ENCODE measurements at places on chromosomes 5 and 9.

DNA sequence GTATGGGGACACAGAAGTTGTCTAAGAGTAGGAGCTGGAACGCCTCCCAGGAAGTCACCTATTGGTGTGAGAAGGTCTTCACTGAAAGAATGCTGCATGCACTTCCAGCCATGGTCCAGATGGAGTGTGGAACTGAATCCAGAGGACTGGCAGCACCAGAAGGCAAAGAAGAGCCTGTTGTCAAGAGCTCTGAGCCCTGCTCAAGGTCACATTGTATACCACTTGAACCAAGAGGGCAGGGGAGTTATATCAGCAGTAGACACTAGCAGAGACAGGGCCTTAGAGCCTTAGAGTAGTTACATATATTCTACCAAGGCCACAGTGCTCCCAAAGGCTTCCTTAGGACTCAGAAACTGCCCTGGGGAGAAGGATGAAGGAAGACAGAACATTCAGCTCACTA is 130.8 kb upstream of the POC5 start:
- DNase-seq = no peak

DNA sequence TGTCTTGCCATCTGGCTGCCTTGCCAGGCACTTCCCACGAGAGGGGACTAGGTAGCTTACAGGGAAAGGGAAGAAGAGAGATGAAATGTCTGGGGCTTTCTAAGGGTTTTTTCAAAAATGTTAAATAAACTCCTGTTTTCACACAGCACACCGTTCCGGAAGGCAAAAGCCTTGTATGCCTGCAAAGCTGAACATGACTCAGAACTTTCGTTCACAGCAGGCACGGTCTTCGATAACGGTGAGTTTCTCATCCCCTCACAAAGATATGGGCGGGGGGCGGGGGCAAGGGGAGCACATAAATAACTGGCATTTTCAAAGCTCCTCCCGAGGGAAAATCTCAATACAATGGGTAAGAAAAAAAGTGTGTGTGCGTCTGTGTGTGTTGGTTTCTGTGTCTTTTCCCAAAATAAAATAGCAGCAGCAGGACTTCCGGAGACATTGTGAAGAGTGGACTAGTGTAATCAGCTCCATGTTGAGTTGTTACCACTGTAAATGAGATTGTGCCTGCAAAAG is 189.6 kb downstream of the NR3C1 start:
- DNase-seq = peak; percentile 37

DNA sequence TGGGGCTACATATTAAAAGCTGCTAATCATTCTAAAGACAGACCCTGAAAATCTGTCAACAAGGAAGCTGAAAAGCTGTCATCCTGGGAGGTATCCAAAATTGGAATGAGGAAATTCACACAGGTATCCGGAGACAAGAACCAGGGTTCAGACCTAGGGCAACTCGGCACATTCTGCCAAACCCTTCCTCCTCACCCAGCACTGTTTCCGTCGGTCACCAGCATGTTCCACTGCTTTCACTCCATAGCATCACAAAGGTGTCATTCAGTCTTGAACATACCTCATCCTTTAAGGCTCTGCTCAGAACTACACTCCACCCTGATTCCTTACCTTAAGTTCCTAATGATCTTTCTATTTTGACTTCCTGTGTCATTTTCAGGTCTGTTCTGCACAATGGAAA is 153.1 kb upstream of the RASA1 start:
- DNase-seq = no peak

DNA sequence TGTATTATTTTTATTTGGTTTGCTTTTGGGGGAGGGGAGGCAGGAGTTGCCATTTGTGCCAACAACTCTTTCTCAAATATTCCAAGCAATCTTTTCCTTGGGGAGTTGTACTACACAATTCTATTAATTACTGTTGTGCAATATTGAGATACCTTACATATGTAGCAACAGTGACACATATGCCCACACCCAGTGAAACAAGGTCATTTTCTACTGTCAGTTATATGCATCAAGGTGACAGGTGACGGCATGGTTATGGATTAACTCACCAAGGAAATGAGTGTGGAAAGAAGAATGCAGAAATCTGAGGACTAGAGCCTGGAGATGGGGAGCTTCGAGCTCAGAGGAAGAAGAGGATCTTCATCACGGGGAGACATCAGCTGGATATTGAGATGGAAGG is 17.9 kb upstream of the MSMP start:
- DNase-seq = peak; percentile 85

DNA sequence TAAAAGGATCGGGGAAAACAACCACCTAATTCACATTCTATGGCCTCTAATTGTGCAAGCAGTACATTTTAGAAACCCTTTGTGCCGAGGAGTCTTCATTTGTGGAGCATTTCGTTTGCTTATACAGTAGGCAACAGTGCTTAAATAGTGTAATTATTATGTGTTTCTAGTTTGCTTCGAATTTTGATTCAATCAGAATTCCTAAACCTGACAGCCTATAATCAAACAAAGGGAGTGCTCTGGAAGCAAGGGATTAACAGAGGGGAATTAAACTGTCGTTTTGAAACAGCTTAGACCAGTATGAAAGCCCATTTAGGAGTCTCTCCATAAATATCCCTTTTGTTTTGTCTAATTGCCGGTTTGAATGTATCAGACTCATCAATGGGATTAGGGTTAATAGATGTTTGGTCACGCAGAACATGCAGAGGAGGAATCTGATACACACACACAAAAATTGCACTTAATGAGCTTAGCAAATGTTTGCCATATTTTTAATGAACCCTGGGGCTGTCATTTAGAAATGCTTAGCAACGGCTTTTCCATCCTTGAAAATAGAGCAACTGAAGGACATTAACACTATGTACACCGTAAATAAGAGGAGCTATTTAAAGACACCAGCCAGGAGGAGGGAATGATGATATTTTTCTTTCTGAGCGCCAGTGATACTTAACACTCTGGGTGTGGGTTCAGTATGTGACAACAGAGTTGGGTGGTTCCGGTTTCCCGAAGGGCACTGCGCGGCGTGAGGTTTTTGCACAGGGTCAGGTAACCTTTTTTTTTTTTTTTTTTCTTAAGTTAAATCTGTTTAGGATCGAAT is 404.7 kb downstream of the TLE4 start:
- peak; percentile 97 for DNase-seq

- no peak for DNase-seq
Observed at GRCh38 chr5:139705655-139706587, 57.8 kb downstream of the CXXC5 start.

- no peak for DNase-seq
Observed at GRCh38 chr9:37184905-37185867, 64.8 kb downstream of the ZCCHC7 start.

GRCh38 chr5:132429463-132430440 is 60.2 kb downstream of the SLC22A5 start:
- no peak for DNase-seq

DNA sequence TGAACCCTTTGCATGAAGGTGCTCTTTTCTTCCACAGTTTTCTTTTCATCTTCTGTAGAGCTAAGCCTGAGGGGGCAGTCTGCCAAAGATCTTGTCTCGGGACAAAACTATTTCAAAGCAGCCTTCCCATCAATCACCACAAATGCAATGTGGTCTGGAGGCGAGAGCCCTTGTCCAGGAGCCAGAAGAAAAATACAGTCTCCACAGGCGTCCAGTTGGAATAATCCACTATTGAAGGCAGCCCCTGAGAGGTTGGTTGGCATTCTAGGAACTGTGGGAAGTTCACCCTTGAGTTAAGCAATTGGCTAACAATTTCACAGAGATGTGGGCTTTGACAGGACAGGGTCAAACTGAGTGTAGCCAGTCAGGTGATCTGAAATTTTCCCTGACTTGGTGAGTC is 72.0 kb downstream of the SEMA6A start:
- no peak for DNase-seq

DNA sequence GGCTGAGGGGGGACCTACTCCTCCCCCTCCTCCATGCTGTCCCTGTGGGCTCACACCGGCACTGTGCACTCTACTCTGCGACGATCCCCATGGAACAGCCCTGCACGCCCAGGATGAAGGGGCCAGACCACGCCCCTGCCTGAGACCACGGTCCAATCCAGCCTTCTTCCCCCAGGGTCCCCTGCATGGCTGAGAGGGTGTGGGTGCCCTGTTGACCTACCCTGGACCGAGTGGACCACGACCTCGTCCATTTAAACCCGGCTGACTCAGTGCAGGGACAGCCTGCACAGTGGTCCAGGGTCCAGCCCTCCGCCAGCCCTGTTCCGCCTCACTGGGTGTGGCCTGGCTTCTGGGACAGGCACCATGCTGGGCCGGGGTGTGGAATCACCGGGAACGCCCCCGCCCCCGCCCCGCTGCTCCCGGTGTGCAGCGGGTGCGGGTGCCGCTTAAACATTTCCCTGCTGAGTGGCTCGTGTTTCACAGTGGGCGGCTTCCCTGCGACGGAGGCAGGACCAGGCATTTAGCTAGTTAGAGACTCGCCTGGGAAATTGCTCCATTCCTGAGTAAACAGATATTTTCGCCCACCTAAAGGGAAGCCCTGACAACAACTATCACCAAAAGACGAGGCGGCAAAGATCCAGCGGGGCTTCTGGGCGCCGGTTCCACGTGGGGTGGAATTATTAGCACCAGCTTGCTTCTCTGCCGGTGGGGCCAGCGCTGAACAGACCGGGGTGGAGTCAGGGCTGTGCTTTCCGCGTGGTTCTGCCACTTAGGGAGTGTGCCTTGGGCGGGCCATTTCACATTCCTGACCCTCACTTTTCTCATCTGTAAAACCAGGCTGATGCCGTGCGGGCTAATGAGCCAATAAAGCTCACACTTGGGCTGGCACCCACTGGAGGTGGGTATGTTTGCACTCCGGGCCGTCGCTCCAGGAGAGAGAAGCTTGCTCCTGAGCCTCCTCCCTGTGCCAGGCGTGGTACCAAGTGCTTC is 22.6 kb downstream of the DBH start:
- peak; percentile 94 for DNase-seq

- peak; percentile 82 for DNase-seq
Observed at GRCh38 chr5:156716591-156717380, 133.3 kb upstream of the PPP1R2B start.

- DNase-seq = no peak
Observed at GRCh38 chr5:149425729-149426128, 46.6 kb upstream of the IL17B start.

GRCh38 chr5:14321936-14322335 is 178.8 kb downstream of the TRIO start:
- DNase-seq = no peak

- DNase-seq = peak; percentile 42
Observed at GRCh38 chr5:66903709-66904108, 292.9 kb downstream of the CD180 start.

DNA sequence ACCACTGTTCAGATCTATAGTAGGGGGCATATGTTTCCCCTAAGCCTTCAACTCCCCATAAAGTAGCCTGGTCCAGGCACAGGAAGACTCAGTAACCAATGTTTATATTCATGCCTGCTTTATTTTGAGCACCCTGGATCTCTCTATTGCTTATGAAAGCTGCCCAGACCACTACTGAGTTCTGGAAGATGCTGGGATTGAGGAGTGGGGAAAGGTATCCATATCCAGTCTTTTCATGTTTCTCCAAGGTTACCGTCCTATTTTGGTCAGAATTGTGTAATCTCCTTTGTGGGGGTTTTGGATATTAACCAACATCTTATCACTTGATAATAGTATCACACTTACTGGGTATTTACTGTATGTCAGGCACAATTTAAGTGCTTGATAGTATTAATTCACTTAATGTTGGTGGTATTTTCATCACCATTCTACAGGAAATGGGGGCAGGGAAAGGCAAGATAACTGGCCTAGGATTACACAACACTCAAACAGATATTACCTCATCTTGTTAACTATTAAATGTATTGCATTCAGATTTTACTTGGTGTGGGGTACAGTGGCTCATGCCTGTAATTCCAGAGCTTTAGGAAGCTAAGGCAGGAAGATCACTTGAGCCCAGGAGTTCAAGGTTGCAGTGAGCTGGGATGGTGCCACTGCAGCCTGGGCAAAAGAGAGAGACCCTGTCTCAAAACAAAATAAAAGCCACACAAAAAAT is 36.3 kb downstream of the RUSC2 start:
- DNase-seq = no peak

DNA sequence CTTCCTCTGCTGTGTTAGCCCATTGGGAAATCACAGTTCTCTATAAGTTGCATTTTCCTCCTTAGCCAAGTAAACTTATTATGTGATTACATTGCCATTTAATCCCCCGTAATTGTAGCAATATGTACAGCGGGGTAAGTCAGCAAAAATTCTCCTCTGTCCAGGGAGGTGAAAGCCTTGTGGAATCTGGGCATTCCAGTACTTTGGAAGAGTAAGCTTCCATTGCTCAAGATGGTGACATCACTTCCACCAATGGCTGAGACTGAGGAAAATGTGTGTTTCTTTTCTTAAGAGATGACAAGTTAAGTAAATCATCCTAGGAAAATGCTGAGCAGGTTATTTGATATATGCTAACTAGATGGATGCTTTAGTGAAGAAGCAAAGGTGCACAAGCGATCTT is 436.7 kb downstream of the CETN3 start:
- DNase-seq = no peak

DNA sequence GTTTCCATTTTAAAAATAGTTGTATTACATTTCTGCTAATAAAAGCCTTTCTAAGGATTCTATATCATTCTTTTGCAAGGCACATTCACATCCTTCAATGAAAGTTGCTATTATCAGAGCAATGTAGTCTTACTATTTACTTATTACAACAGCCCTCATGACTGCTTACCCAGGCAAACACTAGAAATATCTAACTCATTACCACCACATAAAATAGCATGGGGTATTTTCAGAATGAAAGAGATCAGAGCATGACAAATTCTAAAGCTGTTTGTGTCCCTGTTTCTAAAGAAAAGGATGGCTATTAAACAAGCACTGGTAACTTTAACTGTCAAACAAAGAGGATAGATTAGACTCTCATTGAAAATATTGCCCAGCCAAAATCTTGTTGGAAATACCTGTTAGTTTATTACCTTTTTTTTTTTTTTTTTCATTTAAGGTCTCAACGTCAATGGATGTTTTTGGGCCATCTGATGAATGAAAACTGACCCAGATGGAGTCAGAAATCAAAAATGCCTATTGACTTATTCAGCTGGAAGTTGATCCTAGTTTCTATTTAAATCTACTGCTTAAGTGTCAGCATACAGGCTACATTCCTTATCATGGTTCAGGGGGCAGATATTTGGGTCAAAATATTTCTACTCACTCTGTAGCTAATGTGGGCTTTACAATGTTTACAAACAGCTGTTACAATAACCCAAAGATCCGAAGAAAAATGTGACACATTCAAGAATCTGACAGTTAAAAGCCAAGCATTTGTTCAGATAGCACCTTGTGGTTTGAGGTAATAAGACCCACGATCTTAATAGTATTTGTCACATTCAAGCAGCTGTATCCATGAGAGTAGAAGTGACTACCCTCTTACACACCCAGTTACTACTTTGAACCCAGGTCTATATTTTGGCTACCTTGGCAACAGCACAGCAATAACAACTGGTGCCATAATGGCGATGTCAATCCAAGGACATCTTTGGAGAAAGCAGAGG is 554.8 kb upstream of the MEF2C start:
- DNase-seq = peak; percentile 21

DNA sequence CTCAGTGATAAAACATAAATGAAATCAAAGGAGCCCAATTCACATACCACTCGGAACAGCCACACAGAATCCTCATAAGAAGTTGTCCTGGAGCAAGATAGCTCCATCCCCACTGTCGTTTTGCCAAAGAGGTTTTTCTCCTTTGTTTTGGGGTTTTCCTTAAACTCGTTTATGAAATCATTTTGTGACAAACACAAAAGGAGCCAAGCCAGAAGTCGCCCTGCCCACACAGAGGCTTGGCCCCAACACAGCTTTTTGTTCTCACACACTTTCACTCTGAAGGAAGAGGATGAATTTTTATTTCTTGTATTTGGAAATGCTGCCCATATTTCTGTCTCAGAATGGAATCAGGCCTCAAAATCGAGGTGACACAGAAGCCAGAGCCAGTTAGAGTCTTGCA is 113.4 kb downstream of the HSD17B3 start:
- no peak for DNase-seq

- DNase-seq = peak; percentile 41
Observed at GRCh38 chr9:127279717-127280285, 15.2 kb downstream of the GARNL3 start.

Measured in NCI-H69 (cell line).